ENCODE measurements at places on chromosomes 13 and 19.

DNA sequence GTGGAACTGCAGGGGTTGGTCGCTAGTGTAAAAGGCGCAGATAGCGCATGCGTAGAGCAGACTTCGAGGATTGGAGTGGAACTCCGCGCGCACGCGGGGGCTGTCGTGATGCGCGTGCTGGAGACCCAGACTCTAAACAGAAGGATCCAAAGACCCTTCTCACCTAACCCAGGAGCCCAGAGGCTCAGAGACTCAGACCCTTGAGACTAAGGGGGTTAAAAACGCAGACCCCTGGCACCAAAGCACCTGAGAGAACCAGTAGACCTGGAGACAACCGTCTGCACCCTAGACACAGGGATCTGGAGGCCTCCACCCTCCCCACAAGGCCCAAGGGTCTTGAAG, 567 bp upstream of the CTU1 start:
- peak; percentile 72 for DNase-seq

DNA sequence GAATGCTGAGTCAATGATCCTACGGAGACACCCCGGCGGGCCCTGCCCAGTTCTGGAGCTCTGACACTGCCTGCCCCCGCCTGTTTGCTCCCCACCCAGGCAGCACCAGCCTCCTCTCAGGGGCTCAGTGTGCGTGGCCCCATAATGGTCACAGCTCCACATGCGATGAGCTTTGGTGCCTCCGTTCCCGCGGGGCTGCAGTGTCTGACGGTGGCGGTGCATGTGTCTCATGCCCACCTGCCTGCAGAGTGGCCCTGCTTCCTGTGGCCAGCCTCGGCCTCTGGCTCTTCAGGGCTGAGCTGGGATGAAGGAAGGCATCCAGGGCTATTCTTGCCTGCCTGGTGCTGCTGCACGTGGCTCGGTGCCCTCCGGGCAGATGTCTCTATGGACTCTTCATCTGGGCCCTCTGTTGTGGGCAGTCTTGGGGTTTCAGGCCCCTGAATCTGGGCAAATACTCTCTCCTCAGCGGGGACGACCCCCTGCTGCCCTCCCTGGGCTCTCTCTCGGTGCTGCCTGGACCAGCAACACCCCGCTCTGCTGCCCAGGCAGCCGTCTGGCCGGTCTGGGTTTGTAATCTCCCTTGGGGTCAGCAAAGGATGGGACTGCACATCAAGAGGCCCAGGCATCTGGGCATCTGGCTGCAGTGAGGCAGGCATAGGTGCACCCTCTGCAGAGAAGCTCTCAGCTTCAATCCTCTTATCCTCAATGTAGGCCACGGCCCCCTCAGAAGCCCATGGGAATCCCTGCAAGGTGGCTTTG, 19.3 kb upstream of the TMEM255B start:
- no peak for DNase-seq

DNA sequence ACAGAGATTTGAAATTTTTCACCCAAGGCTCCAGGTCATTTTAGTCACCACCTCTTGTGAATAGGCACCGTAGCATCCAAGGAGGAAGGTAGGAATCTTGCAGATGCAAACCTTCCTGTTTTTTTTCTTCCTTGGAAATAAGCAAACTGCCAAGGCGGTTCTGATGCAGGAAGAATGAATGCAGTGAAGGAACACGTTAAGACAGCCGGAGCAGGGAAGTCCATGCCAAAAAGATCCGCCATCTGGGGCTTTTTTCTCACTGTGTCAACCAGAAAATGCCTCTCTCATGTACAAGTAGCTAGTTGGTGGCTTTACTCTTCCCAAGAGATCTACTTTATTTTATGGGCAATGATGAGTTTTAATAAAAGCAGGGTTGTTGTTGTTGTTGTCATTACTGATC, 142.4 kb downstream of the ZIC5 start:
- DNase-seq = no peak

GRCh38 chr13:104008541-104009435, 942.6 kb upstream of the SLC10A2 start:
- DNase-seq = no peak

GRCh38 chr19:15437355-15438123, 12.2 kb downstream of the WIZ start:
- DNase-seq = no peak

GRCh38 chr13:101258509-101258908, 157.8 kb downstream of the NALCN start:
- DNase-seq = no peak

GRCh38 chr19:2977746-2978138, 378 bp downstream of the TLE6 start:
- DNase-seq = no peak

GRCh38 chr19:19232261-19232721, 20.5 kb downstream of the NCAN start:
- no peak for DNase-seq

- DNase-seq = no peak
These were observed 85.5 kb downstream of the STOML3 start for GRCh38 chr13:38905081-38905480.

GRCh38 chr13:21676611-21677021, 5.7 kb downstream of the FGF9 start:
- no peak for DNase-seq

- no peak for DNase-seq
These were observed 24.2 kb downstream of the RASA3 start for GRCh38 chr13:114108141-114108761.

DNA sequence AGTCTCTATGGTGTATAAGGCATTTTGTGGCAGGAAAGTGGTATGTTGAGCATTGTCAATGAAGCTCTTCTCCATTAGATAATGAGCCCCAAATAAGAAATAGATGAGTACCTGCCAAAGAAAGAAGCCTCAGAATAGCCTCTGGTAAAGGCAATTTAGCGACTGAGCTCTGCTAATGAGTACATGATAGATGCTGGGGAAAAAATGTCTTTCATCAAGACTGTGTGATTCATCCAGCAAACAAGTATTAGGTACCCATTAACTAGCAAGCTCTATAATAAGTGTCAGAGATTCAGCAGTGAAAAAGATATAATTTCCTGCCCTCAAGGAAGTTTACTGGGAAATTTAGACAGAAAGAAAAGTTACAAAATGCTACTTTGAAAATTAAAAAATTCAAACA, 294.6 kb downstream of the ITGBL1 start:
- DNase-seq = no peak

GRCh38 chr13:40922437-40923040, 96.6 kb downstream of the ELF1 start:
- no peak for DNase-seq

- DNase-seq = peak; percentile 47
These were observed 1069.5 kb downstream of the DIAPH3 start for GRCh38 chr13:59094181-59094580.

Measured in NCI-H446 treated with DMSO at 0.1 percent for 48 hours (cell line).